ENCODE measurements at places on chromosomes 7 and 10. TPM values are rescaled to one million over a fixed set of nuclear protein-coding genes. Genes with fewer than 3 reads are reported as not detected.

DDIT4 gene
- total RNA-seq: 53.0 TPM

ANXA8 gene
- not detected for total RNA-seq

DNA sequence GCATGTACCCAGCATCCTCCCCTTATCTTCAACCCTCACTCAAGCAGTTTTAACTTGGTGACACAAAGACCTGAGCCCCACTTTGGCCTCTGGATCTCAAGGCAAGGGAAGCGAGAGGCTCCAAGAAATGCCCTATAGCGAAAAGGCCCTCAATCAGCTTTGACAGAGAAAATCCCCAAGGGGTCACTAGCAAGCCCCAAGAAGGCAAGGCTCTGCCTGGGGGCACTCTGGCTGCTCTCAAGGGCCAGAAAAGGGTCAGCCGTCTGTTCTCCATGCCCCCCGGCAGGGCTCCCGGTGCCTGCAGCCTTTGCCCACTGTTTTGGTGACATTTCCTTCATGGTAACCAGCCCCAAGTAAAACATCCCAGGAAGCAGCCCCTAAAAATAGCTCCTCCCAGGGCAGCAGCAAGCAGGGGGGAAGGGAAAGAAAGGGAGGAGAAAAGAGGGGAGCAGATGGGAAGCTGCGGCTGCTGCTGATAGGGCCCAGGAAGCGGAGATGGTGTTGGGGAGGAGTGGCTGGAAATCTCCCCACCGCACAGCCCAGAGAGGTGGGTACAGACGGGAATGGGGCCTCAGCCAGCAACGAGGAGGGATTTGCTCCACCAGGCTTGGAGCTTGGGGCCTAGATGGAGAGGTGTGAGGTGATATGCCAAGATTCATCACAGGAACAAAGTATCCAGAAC, 7.1 kb downstream of the CAMK2G start:
- H3K27me3 ChIP-seq: no peaks in the 10 kb centered on the region
- DNase-seq: no peak
- H3K27ac ChIP-seq: no peak overlapping the region
- no peak overlapping the region for H3K4me3 ChIP-seq
- peaks cover 14% of the 10 kb centered on the region for H3K4me1 ChIP-seq

DNA sequence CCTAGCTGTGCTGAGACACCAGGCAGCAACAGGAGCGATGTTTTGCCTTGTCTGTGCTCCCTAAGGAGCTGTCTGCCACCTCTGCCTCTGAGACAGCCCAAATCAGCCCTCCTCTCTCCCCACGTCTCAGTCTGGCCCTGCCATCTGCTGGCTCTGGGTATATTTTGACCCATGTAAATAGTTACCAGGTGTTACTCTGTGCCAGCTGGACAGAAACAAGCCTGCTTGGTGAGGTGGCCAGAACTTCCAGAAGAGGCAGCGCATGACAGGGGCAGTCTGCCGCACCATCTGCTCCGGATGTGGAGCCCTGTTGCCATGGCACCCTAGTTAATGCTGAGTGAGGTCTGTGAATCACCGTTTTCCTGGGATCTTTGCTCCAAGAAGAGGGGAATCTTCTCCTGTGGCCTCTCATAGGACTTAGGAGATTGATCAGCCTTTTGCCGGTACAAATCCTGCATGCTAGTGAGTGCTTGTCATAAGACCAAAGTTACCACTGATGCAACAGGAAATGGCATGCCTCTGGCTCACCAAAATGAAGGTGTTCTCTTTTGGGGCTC, 31.8 kb downstream of the GSTO2 start:
- peak; percentile 85 for DNase-seq
- H3K4me3 ChIP-seq: no peak overlapping the region
- no peaks in the 10 kb centered on the region for H3K27me3 ChIP-seq
- H3K27ac ChIP-seq: peak overlapping the region; percentile 89

GRCh38 chr7:5218564-5219360, 28.7 kb downstream of the WIPI2 start:
- peak overlapping the region; percentile 78 for H3K27ac ChIP-seq
- H3K36me3 ChIP-seq: peaks cover 18% of the 10 kb centered on the region
- no peak overlapping the region for H3K4me3 ChIP-seq
- DNase-seq: peak; percentile 59
- H3K27me3 ChIP-seq: no peaks in the 10 kb centered on the region

DNA sequence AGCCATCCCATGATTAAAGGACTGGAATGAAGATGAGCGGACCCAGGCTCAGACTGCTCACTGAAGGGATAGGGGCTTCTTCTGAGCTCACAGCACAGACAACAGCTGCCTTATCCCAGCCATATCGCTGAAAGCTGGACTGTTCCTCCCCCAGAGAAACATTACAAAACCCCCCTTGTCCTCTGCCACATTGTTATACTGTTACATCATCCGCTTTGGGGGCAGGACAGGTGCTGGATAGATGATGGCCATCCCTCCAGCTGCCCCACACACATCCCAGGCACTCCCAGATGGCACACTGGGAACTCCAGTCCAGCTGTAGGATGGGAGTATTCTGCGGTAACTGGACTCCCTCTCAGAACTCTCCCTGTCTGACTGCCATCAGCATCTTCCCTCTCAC, 58.7 kb upstream of the BTRC start:
- peaks cover 41% of the 10 kb centered on the region for H3K27me3 ChIP-seq
- no peaks in the 10 kb centered on the region for H3K36me3 ChIP-seq
- no peak for DNase-seq
- H3K4me1 ChIP-seq: peaks cover 2% of the 10 kb centered on the region
- H3K27ac ChIP-seq: no peak overlapping the region
- H3K4me3 ChIP-seq: no peak overlapping the region
